Activated CD4-positive, alpha-beta T cell treated with anti-CD3 and anti-CD28 coated beads, Interleukin-2, amount 50 U/mL, for 16 hours (primary cell): ENCODE measurements at places on chromosomes 2 and 18.

- DNase-seq = peak; percentile 57
Measured at GRCh38 chr2:44169155-44169898, 652 bp downstream of the PPM1B start.

DNA sequence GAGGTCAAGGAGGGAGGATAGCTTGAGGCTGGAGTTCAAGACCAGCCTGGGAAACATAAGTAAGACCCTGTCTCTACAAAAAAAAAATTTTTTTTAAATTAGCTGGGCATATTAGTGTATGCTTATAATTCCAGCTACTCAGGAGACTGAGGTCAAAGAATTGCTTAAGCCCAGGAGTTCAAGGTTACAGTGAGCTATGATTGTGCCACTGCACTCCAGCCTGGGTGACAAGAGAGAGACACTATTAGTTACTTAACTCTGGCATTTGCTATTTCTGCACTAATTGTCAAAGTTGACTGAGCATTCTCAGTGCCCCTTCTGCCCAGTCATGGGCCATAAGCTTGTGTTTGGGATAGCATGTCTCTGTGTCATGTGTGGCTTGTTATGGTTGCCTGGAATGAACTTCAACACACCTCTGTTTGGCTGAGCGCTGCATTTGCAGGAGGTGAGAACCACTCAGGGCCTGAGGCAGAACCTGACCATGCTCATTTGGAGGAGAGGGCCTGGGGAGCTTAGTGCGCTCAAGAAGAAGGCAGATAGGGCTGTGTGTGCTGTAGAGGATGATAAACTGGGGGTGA lies 77.7 kb downstream of the SH3RF3 start:
- DNase-seq = no peak

- DNase-seq = no peak
Measured at GRCh38 chr2:115609978-115610377, 1167.5 kb downstream of the DPP10 start.

- no peak for DNase-seq
Measured at GRCh38 chr2:154374416-154374815, 324.1 kb upstream of the KCNJ3 start.

- no peak for DNase-seq
Measured at GRCh38 chr2:140696449-140696848, 1434.4 kb downstream of the LRP1B start.

- DNase-seq = no peak
Measured at GRCh38 chr18:41466436-41467160, 488.4 kb upstream of the PIK3C3 start.

- no peak for DNase-seq
Measured at GRCh38 chr2:88656690-88657089, 29.4 kb upstream of the EIF2AK3 start.

- DNase-seq = peak; percentile 70
Measured at GRCh38 chr2:237704501-237705434, 77.4 kb downstream of the LRRFIP1 start.

DNA sequence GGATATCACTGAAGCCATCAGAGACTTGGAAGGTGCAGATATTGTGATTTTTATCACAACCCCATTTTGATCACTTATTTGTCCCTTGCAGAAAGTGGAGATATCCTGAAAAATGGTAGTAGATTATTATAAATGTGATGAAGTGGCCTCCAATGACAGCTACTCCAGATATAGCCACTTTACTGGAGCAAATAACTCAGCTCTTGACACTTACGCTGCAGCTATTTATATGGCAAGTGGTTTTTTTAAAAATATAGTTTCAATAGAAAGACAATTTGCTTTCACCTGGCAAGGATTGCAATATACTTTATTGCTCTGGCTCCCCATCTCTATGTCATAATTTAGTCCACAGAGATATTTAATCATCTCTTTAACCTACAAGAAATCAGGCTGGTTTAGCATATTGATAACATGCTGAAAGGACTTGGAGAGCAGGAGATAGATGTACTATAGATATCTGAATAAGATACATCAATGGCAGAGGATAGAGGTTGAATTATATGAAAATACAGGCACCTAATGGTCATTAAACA lies 182.8 kb upstream of the SKOR2 start:
- no peak for DNase-seq

- DNase-seq = no peak
Measured at GRCh38 chr2:235911633-235912233, 256.5 kb downstream of the GBX2 start.

DNA sequence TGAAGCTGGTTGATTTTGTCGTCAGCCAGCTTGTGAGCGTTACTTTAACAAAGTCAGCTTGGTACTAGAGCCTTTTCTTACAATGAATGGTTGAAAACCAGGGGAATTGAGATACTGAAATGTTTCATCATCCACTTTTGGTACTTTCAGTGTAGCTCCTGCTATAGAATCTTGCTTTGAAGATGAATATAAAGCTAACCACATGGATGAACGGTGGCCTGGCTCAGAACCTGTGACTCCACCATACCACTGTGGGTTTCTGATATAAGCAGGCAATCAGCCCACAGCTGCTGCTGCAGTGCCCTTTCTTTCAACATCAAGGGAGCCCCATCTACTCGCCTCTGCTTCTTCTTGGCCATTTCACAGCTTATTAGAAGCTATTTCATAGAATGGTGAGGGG lies 53.2 kb upstream of the GPR45 start:
- peak; percentile 20 for DNase-seq

- DNase-seq = no peak
Measured at GRCh38 chr18:65661391-65661790, 89.4 kb upstream of the CDH7 start.

DNA sequence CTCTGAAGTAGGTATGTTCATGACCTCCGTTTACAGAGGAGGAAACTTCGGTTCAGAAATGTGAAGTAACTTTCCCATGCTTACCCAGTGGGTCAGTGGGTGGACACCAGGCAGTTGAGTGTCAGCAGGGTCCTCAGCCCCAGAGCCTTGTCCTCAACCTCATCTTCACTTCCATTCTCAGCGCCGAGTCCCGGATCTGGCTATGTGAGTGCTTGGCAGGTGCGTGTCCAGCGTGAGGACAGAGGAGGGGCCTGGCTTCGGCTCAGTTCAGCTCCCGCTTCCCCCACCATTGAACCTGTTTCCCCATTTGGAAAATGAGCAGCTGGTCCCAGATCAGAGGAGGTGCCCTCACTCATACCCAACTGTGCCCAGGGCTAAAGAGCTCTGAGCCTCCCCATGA lies 267.6 kb downstream of the ATAD2B start:
- no peak for DNase-seq

- DNase-seq = no peak
Measured at GRCh38 chr2:223082706-223083105, 30.7 kb downstream of the KCNE4 start.

- no peak for DNase-seq
Measured at GRCh38 chr18:25805323-25805722, 285.1 kb downstream of the SS18 start.

DNA sequence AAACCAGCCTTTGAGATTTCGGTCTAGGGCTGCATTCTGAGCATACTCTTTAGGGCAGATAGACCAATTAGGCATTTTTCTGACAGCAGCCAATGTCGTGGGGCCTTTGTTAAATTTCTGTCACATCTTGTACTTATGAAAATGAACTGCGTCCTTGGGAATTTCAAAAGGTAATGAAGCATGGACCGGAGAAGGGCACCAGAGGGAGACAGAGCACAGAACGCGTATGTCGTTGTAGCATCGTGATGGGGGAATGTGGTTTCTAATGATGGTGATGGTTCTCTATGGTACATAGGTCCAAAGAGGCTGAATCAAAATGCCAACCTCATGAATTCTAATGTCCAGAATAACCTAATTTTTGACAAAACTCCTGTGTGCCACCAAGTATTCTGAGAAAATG lies 483.9 kb upstream of the CRIM1 start:
- no peak for DNase-seq

DNA sequence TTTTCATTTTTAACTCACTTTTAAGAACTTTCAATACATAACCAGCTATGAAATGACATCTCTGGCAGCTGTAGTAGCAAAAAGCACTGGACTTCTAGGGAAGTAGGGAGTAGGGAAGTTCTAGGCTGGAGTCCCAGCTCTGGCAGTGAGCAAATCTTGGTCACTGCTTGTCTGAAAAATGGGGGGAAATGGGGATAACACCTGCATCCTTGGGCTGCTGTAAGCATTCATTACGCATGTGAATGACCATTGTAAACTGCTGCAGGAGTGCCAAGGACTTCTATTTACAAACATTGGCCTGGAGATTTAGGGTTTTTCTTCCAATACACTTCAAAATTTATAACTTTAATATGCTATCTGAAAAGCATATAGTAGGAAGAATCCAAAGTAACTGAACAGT lies 972 bp upstream of the MPP4 start:
- no peak for DNase-seq

GRCh38 chr2:6202756-6203155 lies 510.6 kb downstream of the SOX11 start:
- no peak for DNase-seq
